Activated CD4-positive, alpha-beta T cell treated with anti-CD3 and anti-CD28 coated beads for 36 hours (primary cell): ENCODE measurements at places on chromosomes 12 and 14. TPM values are rescaled to one million over a fixed set of nuclear protein-coding genes. Genes with fewer than 3 reads are reported as not detected.

DNA sequence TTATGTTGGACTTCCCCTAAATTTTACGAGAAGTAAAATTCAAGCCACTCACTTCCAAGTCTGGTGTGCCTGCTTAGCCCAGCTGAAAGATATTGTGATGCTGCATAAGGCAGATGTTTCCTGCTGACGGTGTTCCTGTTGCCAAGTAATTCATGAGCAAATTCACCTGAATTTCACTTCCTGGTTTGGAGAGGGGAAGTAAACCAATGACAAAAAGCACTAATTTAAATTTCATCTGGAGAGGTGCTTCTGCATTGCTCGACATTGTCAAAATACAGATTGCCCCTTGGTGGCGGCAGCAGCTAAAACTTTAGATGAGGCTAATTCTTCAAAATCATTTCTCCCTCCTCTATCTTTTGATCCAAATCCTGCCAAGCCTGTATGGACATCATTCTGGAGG, 281.1 kb downstream of the AACS start:
- H3K4me3 ChIP-seq: no peak overlapping the region

DNA sequence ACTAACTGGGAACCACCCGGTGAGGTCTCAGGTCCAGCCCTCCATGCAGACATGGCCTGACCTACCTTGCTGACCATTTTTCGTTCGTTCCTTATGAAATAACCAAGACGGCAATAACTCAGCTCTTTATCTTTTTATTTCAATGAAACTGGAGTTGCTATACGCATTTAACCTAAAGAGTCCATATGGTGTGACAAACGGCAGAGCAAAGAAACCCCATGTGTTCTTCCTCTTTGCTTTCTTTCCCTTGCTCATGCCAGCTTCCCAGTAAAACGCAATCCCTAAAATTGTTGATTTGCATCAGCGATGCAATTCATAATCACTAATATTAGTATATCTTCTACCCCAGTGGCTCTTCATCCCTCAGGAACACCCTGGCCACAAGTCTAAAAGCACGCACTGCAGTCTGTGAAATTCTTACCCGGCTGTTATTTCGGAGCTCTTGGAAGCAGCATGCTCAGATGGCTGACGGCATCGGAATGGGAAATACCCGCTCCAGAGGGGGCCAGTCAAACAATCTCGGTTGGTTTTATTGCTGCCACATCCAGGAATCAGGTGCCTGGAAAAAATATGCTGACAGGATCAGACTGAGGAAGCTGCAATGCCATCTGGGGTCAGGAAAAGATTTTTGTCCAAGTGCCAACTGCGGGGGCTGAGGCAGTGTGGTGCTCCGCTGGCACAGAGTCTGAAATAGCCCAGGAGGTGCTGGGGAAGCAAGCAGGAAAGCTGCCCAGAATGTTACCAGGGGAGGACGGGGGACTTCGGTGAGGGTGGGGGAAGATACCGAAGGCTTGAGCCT, 28.2 kb upstream of the KCNA1 start:
- DNase-seq: no peak
- peaks cover 26% of the 10 kb centered on the region for H3K27me3 ChIP-seq
- H3K4me1 ChIP-seq: no peaks in the 10 kb centered on the region
- no peak overlapping the region for H3K4me3 ChIP-seq
- H3K36me3 ChIP-seq: peaks cover 4% of the 10 kb centered on the region
- H3K27ac ChIP-seq: no peak overlapping the region

The CRIP1 gene
- 186 TPM for total RNA-seq

The SDR9C7 gene
- total RNA-seq: not detected

GRCh38 chr14:61462566-61463193, 141.3 kb downstream of the PRKCH start:
- DNase-seq: no peak
- peaks cover 74% of the 10 kb centered on the region for H3K4me1 ChIP-seq
- no peaks in the 10 kb centered on the region for H3K27me3 ChIP-seq
- H3K36me3 ChIP-seq: peaks cover 57% of the 10 kb centered on the region
- peak overlapping the region; percentile 49 for H3K27ac ChIP-seq

The AQP6 gene
- total RNA-seq: not detected
